ENCODE measurements at places on chromosomes 16 and 17.

DNA sequence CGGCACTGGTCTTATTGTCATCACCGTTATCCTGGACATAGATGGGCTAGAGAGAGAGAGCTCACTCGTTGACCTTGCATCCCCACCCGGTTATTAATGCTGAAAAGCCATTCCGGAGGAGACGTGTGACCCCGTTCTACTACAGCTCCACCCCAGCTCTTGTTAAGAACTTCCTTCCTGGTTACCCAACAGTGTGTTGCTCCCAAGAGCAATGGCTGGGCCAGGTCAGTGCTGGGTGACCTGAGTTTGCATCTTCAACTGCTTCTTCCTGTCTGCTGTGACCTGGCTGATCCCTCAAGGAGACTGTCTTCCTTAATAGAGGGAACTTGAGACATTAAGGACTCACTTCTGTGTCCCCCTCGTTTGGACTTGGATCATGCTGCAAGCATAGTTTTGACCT is 96.1 kb upstream of the SDK2 start:
- no peak for DNase-seq

GRCh38 chr16:67474551-67475455 is 6.2 kb downstream of the ATP6V0D1 start:
- peak; percentile 19 for DNase-seq

GRCh38 chr17:73974536-73974935 is 228.9 kb upstream of the RPL38 start:
- no peak for DNase-seq

- DNase-seq, result no peak
Measured at GRCh38 chr17:81667754-81668153, 1.2 kb downstream of the CCDC137 start.

GRCh38 chr16:29789775-29790182 is 772 bp upstream of the KIF22 start:
- no peak for DNase-seq

GRCh38 chr17:9313346-9313745 is 262.3 kb downstream of the STX8 start:
- no peak for DNase-seq

- no peak for DNase-seq
Measured at GRCh38 chr17:47808830-47809480, 12.6 kb downstream of the OSBPL7 start.

DNA sequence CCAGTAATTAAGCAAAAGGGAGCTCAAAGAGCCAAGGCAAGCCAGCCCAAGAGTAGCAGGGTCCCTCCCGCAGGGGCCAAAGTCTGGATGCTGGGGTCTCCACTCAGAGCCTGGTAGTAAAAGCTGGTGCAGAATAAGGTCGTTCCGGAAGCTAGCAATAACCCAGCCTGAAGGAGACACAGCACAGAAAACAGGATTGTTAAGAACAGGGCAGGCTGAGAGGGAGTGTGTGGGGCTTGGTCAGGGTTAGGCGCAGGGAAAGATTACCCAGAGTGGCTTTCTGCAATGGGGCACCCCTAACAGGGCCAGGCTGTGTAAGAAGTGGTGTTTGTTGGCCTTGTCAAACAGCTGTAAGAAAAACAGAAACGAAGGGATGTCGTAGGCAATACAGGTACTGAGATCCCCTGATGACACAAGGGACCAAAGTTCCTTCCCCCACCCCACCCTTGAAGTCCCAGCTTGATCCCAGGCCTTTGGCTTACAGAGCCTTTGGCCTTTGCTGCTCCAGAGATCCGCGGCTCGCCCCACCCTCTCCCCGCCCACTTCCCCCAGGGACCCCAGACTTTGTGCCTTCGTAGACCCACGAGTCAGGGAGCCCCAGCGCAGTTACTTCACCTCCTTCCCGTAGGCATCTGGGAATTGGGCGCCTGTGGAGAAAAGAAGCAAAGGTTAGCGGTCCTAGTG is 712 bp downstream of the TMEM256 start:
- peak; percentile 71 for DNase-seq

Data from NCI-H1417 (cell line).